GM12878 (cell line): ENCODE measurements at places on chromosomes 5 and 9. TPM values are rescaled to one million over a fixed set of nuclear protein-coding genes. Genes with fewer than 3 reads are reported as not detected.

DNA sequence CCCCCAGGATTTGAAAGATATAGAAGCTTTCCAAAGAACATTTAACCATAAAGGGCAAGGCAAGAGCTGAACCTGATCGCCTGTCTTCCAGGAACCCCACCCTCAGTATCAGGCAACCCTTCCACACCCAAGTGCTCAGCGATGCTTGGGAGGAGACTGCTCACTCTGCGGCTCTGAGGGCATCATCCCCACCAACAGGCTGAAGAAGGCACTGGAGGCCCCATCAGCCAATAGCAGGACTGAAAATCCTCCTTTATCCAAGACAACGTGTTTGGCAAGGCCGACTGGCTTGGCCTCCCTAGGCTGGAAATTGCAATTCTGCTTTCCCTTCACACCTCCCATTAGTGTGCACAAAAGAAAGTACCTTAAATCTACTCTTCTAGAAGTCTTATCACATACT lies 1.4 kb upstream of the PPP2CA start:
- DNase-seq = no peak

DNA sequence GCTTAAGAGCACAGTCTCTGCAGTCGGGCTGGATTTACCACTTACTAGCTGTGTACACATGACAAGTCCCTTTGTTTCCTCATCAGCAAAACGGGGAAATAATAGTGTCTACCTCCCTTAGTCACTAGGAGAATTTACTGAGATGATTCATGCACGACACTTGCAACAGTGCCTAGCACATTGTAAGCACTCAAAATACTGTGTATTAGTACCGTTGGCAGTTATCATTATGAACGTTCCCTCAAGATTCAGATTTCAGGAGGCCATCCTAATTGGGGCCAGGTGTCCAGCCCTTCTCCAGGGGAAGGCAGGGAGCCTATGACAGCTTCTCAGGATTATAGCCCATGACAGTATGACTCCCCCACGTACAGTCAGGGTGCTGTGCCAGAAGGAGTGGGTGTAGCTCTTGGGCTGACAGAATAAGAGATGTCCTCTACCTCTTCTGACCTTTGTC lies 164.3 kb downstream of the DOCK2 start:
- no peak for DNase-seq

DNA sequence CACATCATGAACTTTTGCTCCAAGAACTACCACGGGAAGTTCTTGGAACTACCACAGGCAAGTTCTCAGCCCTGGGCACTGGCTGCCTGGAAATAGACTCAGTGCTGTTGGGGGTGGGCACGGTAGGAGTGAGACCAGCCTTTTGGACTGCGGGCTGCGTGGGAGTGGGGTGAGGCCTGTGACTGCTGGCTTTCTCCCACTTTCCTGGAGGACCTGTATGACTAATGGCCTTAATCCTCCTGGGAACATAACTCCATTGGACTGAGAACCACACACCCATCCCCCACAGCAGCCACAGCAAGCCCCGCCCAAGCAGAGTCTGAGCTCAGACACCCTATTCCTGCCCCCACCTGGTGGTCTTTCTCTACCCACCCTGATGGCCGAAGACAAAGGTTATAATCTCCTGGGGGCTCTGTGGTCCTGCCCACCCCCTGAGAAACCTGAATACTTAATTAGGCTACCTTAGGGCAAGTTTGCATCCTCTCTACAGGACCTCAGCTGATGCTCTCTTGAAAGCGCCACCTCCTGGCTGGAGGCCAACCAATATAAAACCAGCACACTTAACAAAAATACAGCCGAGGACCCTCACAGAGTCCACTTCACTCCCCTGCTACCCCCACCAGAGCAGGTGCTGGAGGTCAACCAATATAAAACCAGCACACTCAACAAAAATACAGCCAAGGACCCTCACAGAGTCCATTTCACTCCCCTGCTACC lies 112.6 kb downstream of the CACNA1B start:
- no peak for DNase-seq

DNA sequence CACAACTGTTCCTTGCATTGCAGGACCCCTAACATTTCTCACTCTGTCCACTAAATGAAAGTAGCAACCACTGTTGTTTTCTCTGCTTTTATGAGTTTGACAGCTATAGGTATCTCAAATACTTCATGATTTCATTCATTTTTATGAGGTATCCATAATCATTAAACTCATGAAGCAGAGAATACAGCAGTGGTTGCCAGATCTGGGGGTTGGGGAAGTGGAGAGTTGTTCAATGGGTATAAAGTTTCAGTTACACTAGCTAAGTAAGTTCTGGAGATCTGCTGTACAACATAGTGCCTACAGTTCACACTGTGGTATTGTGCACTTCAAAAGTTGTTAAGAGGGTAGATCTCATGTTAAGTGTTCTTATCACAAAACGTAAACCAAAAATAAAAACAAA lies 23.4 kb upstream of the CAMK4 start:
- DNase-seq = no peak

DNA sequence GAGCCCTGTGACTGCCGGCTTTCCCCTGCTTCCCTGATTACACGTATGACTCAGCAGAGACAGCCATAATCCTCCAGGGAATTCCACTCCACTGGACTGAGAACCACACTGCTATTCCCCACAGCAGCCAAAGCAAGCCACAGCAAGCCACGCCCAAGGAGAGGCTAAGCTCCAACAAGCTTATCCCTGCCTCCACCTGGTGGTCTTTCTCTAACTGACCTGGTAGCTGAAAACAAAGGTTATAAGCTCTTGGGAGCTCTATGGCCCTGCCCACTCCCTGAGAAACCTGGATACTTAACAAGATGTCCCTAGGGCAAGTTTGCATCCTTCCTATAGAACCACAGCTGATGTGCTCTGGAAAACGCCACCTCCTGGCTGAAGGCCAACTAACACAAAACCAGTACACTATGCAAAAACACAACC lies 613.7 kb upstream of the CDH18 start:
- no peak for DNase-seq

GRCh38 chr9:78311886-78312524 lies 15.1 kb downstream of the PSAT1 start:
- DNase-seq = no peak

DNA sequence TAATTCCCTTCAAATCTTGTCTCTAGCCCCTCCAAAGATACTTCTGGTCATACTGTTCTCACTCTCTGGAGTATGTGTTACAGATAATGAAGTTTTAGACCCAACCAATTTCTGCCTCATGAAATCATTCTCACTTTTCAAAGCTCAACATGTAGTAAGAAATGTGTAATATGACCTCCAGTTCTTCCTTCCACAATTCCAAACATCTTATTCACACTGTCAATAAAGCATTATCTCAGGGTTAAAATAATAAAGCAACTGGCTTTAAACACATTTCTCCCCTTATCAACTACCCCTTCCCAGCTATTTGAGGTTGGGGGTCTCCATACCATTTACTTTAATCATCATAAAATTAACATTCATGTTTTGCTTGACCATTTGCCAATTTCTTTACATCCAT lies 654.1 kb downstream of the RAB3C start:
- DNase-seq = no peak

GRCh38 chr9:127485995-127486394 lies 34.7 kb downstream of the LRSAM1 start:
- DNase-seq = no peak

GRCh38 chr5:168734620-168735300 lies 155.6 kb upstream of the PANK3 start:
- no peak for DNase-seq

DNA sequence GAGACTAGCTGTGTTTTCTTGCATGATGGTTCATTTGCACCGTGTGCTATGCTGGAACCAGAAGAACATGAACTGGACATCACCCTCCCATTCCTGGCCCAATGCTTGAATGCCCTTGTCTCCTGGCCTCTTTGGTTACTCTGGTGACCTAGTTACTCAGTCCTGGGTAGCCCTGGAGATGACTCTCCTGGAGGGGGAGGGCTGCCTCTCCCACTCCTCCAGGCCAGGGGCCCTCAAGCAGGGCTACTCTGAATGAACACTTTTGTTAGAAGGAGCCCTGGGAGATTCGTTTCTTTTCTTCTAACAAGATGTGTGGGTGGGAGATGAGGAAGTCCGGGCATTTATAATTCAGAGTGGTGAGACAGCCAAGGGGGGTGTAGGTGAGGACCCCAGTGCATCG lies 12.0 kb upstream of the NKX2-5 start:
- DNase-seq = no peak

DNA sequence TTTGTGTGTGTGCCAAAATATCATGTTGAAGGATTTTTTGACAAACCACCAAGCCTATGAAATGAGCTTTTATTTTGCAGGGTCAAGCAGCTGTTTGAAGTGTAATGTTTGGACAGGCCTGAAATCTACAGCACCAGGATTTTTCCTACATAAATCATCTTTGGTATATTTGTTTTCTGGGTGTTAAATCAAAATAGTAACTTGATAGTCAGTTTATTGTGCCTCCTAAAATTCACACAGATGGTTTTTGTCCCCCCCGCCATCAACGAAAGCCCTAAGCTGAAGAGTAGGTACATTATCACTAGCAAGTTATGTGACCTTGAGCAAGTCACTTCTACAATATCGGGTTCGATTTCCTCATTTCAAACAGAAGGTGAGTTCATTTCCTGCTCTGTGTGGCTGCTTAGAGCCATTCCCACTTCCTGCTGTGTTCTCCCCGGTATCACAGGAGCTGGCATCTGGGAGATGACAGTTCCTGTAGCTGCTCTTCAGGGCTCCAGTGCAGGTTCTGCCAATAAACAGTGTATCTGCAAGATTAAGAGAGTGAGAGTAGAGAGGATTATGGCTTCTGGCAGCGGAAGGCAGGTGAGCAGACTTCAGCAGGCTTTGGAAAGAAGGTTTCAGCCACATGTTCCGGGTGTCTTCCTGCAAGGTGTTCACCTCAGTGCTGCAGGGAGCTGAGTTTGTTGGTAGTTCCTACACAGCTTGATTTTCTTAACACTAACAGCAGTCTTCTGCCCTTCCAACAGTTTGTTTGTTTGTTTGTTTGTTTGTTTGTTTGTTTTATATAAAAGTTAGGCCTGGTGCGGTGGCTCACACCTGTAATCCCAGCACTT lies 48.4 kb upstream of the GNE start:
- no peak for DNase-seq

GRCh38 chr5:579746-580366 lies 32.3 kb upstream of the CEP72 start:
- no peak for DNase-seq

DNA sequence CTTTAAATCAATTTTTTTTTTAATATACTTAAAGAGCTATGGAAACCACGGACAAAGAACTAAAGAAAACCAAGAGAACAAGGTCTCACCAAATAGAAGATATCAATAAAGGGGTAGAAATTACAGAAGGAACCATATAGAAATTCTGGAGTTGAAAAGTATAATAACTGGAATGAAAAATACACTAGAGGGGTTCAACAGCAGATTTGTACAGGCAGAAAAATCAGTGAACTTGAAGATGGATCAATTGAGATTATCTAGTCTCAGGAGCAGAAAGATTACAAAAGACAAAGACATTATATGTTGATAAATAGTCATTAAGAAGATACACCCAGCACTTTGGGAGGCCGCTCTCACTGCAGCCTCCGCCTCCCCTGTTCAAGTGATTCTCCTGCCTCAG lies 56.1 kb downstream of the GAPVD1 start:
- DNase-seq = no peak

GRCh38 chr5:141369994-141370848 lies at the start of gene PCDHGB3:
Gene PCDHGB3, plus strand, starts transcription at chr5:141370242. Its CDS starts 153 bp downstream, at chr5:141370395.
- DNase-seq = no peak

- no peak for DNase-seq
Measured at GRCh38 chr5:57685516-57686255, 203.1 kb upstream of the ACTBL2 start.

Gene TIFAB
- total RNA-seq = not detected in 2 replicates

Gene PRR16
- not detected in 2 replicates for total RNA-seq

Gene KCTD16
- total RNA-seq = 0.10 and 0.19 TPM in 2 replicates

Gene IL5
- total RNA-seq = not detected in 2 replicates

Gene ZNF608
- 0.77 and 0.87 TPM in 2 replicates for total RNA-seq

Gene TMEM232
- 0.95 and 2.0 TPM in 2 replicates for total RNA-seq
